Activated CD4-positive, alpha-beta T cell treated with anti-CD3 and anti-CD28 coated beads, Interleukin-2, amount 50 U/mL, for 16 hours (primary cell): ENCODE measurements at places on chromosomes 6 and 20.

DNA sequence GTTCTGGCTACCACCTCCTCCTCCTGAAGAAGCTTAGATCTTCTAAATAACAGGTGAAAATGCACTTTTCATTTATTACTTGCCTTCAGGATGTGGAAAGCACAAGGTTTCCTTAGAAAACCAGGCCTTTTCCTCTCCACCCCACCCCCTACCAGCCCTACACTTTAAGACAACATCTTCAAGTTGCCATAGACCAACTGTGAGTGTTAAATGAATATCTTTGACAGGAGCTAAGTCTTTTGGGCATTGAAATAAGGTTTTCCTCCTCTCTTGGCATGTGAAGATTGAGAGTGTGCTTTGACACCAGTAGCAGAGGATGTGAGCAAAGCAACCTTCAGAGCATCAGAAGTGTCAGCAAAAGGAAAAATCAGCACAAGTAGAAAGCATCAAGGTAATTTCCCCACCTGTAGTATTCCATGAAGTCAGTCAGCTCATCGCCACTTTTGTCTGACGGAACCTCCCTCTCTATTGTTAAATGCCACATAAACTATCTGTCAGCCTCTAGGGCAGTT is 532.3 kb upstream of the MMS22L start:
- no peak for DNase-seq

GRCh38 chr6:85449388-85449817 is 480 bp upstream of the NT5E start:
- peak; percentile 33 for DNase-seq

GRCh38 chr6:129852257-129852858 is 8.8 kb downstream of the TMEM244 start:
- DNase-seq = no peak

GRCh38 chr20:10481676-10482075 is 46.6 kb downstream of the SLX4IP start:
- DNase-seq = no peak

DNA sequence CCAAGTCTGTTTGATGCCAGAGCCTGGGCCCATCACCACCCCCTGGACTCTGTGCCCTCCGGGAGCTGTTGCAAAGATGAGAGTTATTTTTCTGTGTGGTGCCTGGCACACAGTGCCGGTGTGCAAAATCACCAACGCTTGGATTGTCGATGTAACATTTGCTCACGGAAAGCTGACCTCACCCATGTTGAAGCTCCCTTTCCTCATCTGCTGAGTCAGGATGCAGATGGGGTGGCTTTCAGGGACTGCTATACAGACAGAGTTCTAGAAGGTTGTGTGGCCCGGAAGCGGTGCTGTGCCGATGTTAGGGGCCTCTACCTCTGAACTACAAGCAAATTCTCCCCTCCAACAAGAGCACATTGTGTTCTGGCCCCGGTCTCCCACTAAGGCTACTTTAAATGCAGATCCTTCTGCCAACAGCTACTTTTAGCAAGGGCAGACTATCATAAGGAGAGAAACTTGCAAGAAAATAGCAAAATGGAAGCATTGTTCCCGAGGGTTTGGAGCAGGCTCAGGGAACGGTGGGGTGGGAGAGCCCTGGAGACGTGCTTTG is 34.0 kb downstream of the EYA2 start:
- no peak for DNase-seq

DNA sequence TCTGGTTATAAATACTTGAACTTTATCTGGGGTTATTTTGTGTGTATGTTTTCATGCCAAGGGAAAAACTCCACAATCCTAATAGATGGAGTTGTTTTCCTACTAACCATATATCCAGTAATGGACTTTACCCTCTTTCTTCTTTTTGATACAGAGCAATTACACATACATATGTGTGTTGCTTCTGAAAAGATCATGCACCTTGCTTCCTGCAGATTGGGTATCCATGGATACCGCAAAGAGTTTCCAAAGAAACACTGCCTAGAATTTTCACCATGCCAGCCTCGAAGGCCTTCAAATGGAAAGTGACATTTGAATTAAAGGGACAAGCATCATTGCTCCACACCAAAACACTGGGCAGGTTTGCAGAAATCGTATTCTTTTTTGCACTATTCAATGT is 26.8 kb downstream of the HDDC2 start:
- no peak for DNase-seq

- DNase-seq = no peak
Measured at GRCh38 chr20:47319517-47320252, 36.8 kb downstream of the ZMYND8 start.

GRCh38 chr20:48773837-48774418 is 53.9 kb downstream of the PREX1 start:
- DNase-seq = no peak

DNA sequence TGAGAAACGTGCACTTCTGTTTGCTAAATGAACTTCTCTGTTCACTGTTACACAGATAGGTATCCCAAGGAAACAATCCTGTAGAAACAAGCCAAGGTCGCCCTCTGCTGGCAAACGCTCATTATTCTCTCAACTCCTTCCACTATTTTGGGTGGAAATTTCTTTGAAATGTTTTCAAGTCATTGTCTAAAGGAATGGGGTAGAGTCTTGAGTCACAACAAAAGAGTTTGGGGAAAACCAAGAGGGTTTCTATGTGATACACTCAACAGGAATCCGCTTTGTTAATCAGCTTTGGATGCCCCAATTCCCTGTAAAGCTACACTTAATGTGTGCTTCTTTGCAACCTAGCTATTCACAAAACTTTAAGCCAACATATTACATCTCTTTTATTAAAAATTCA is 4.6 kb upstream of the RAE1 start:
- peak; percentile 63 for DNase-seq

DNA sequence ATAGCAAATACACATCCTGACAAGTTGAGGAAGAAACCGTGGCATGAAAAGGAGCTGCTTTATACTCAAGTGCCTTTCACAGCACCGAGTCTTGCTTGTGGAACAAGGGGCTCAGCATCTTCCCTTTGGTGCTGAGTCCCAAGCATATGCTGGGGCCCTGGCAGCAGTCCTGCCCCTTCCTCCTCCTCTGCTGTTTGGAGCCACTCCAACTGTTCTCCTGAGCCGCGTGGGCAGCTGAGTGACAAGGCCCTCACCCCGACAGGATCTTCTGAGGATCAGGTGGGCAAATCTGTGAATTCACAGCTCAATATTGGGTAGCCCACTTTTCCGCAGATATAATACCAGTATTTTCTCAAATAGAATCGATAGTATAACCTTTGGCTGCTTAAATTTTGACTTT is 24.7 kb downstream of the DACT2 start:
- DNase-seq = no peak

DNA sequence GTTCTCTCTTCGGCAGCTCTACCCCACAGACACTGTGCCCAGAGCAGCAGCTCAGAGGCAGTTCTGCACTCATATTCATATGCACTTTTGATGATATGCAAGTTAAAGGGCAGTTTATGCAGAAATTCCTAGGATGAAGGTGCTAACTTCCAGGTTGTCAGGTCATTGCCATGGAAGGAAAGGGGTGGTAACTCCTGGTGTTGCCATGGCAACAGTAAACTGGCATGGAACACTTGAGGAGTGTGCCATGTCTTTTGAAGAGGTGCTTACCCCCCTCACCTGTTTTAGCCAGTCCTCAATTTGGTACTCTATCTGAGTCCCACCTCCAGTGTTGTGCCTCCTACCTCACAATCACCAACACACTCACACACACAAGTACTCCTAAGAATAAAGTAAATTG is 539.4 kb upstream of the BTBD3 start:
- DNase-seq = no peak

DNA sequence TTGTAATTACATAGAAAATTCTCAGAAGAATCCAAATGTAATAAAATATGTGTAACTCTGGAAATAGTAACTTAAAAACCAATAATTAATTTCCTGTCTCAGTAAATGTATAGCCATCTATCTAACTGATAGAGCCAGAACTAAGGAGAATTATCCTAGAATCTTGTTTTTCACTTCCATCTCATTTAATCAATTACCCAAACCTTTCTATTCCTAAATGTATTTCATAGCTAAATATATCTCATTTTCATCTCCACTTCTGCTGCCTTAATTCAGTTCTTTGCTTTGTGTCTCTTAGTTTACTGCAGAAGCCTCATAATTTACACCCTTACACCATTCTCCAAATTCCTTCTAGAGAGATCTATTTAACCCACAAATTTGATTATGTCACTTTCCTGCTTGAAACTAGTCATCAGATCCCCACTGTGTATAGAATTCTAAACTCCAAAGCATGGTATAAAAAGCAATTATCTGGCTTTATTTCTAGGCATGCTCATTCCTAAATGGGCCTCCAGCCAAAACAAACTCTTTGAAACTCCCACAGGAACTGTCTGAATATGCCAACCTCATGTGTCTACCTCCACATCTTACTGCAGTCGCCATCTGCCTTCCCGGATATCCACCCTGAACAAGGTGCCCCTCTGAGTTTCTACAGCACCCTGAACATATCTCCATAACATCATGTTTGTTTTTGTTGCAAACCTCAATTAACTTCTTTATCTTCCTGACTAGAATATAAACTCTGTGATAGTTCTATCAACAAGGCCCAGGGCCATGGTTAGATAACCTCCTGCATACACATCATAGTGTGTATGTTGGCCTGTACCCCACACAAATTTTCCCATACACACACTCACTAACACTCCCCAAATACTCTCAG is 70.5 kb upstream of the ADTRP start:
- DNase-seq = no peak

- no peak for DNase-seq
Measured at GRCh38 chr6:138088326-138088762, 18.9 kb downstream of the PERP start.

GRCh38 chr20:15632680-15633079 is 940.6 kb downstream of the KIF16B start:
- DNase-seq = no peak

DNA sequence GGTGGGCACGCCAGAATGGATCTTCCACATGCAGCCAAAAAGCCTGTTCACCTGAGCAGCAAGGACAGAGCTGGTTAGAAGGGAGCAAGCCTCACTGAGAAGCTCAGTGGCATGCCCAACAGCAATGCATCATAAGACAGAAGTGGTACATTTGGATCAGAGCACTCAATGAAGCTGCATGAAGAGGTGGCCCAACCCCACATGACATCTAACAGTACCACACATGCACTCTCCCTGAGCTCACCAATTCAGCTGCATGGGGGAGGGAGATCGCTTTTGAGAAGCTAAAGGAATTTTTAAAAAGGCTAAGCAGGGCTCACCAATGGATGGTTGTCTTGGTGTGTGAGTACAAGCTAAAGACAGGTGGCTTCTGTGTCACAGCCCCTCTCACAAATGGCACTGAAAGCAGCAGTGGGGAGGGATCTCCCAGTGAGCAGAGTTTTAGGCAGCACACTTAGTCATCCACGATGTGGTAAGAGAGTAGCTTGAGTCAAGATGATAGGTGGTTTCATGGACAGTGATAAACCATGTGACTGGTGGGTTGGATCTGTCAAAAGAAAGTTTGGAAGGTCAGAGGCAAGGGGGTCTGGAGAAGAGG is 166.6 kb upstream of the TAB2 start:
- peak; percentile 84 for DNase-seq

DNA sequence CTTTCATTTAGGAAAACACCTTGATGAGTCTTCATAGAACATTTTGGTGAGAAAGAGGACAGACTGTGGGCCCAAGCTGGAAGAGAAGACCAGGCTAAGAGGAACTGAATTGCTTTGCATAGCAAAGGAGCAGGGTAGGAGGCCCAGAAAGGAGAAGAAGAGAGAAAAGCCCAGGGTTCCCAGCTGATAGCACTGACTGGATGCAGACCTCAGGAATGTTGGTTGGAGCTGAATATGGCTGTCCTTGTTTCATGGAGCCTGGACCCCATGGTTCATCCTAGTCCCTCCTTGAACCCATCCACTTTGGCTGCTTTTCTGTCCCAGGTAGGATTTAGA is 18.0 kb upstream of the ZFAND3 start:
- DNase-seq = no peak
